ENCODE measurements at places on chromosomes 13 and 19.

GRCh38 chr13:74253161-74253560 is 119.0 kb upstream of the KLF12 start:
- DNase-seq = no peak

DNA sequence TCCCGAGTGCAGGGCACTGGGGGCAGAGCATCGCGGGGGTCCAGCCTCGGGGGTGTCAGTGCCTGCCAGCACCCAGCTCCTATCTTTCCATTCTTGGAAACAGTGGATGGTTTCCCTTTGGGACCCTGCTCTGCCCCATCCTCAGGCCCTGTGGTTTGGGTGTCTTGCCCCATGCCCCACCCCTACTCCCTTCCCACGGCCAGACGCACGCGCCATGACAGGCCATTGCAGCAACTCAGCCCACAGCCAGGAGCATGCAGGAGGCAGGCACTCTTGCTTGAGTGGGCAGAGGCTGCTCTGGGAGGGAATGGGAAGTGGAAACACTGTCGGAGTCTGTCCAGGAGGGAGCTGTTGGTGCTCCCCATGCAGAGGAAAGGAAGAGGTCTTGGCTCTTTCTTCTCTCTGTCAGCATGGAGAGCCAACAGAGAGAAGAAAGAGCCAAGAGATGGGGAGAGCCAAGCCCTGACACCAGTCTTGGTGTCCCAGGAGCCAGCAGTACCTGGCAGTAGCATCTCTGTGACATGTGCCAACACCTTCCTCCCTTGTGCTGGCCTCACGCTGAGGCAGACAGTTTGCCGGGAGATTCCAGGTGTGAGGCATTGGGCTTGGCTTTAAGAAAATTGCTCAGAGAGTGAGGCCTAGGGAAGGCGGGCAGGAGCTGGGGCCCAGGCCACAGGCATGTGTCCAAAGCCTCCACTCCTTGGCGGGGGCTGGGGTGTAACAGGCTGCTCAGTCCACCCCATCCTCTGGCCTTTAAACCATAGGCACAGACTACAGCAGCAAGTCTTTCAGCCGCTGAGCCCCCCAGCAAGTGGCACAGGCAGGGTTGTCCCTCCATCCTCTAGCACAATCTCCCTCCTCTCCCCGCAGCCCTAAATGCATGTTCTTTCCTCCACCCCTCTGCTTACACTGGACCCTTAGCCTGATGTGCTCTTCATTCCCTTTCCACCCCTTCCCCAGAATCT is 86.7 kb upstream of the UQCRFS1 start:
- DNase-seq = no peak

DNA sequence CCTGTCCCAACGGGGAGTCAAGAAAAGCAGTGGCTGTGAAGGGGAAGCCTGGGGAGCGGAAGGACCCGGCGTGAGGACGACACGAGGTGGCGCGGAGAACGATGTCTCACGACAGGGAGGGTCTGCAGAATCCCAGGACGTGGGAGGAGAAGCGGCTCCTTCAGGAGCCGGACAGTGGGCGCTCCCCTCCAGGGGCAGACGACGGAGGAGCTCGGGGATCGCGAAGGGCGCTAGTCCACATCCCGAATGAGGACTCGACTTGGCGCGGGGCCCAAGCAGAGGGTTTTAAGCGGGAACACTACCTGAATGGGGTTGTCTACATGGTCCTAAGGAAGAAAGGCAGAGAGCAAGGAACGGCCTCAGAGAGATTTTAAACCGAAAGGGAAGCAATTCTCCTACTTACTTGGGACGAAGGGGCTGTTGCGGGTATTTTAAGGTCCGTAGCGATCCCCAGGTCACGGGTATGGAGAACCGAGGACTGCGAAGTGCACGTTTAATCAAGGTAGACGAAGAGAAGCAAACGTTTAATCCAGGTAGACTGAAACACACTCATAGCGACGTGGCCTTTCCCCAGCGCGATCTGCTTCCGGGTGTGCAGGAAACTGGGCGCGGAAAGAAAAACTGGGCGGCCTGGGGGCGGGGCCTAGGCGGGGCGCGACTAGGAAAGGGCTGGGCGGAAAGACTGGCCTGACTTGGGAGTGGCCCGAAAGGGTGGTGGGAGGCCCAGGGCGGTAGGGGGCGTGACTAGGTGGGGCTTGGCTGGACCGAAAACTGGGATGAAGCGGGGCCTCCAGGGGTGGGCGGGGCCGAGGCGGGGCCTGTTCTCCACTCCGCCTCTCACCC is at the start of gene ZNF841:
ZNF841 (minus strand) TSS at position 594 of the 843 bp plus-strand sequence. CDS start 10,964 bp downstream, outside the sequence.
- DNase-seq = peak; percentile 96

DNA sequence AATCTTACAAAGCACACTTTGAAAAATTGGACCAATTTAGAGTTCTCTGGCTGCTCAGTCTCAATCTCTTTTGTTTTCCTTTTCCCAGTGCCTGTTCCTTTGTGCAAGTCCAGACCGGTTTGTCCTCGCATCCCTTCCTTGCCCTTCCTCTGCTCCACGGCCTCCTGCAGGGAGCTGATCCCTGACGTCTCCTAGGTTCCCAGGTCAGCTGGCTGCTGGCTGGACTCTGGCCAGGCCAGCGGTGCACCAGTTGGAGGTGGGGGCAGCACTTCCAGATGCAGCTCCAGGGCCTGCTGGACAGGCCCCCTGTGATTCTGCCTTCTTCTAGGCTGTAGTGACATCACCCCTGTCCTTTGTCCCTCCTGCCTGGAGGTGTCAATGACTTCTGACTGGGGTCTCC is 44.0 kb upstream of the KPNA3 start:
- DNase-seq = no peak

GRCh38 chr13:97639236-97639635 is 205.3 kb downstream of the RAP2A start:
- no peak for DNase-seq

GRCh38 chr13:59660582-59660981 is 503.1 kb downstream of the DIAPH3 start:
- no peak for DNase-seq

- no peak for DNase-seq
Measured at GRCh38 chr13:95698047-95698749, 21.3 kb downstream of the DNAJC3 start.

DNA sequence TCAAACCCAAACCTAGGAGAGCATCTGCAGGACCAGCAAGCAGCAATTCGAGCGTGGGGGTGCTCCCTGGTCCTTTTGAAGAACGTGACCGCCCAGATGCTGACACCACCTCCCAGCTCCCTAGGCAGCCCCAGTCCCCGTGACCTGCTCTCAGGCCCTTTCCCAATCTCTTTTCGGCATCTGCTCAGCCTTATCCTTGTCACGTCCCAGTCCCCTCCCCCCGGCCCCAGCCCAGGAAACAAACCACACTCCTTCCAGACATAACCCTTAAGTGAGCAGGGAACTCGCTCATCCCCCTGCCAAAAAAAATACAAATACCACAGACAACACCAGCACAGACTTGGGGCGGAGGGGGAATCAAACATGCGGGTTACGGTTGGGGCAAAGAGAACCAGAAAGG is 3.3 kb downstream of the MLLT1 start:
- peak; percentile 59 for DNase-seq

- no peak for DNase-seq
Measured at GRCh38 chr19:24098359-24098758, 11.4 kb downstream of the ZNF254 start.

DNA sequence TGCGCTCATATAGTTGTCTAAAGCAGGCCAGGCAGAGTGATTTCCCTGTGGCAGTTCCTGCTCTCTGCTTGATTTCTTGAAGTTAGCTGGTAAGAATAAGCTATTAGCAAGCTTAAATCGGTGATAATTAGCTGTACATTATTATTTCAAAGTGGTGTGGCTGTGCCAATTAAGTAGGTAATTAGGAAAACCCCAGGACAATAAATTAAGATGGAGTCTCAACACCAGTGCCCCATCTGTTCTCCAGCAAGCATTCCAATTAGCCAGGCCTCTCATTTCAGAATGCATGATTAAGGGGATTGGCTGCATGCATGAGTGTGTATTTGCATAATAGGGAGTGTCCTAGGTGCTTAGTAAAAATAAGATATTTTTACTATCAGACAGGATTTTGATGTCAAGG is 342.3 kb downstream of the GPC5 start:
- DNase-seq = no peak

GRCh38 chr13:69571606-69572323 is 535.9 kb upstream of the ATXN8OS start:
- DNase-seq = no peak

DNA sequence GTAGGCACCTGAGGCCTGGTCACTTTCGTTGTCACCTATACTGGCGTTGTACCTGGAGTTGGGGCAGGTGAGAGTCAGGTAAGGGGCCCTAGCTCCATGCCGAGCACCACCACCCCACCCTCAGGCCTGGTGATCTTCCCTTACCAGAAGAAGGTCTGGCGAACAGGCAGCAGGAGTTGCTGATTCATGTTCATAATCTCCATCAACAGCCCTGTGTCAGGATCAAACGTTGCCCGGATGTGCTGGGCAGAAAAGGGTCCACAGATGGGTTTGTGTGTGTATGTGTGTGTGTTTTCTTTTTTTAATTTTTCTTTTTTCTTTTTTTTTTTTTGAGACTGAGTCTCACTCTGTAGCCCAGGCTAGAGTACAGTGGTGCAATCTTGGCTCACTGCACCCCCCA is 14.3 kb downstream of the MAN2B1 start:
- peak; percentile 8 for DNase-seq

- no peak for DNase-seq
Measured at GRCh38 chr19:45027371-45027770, 11.5 kb upstream of the CLASRP start.

GRCh38 chr13:33577007-33577406 is 240.9 kb upstream of the RFC3 start:
- DNase-seq = no peak

- DNase-seq = no peak
Measured at GRCh38 chr19:15895876-15896430, 1.9 kb downstream of the CYP4F2 start.

- DNase-seq = no peak
Measured at GRCh38 chr13:95741584-95742563, 64.9 kb downstream of the DNAJC3 start.

DNA sequence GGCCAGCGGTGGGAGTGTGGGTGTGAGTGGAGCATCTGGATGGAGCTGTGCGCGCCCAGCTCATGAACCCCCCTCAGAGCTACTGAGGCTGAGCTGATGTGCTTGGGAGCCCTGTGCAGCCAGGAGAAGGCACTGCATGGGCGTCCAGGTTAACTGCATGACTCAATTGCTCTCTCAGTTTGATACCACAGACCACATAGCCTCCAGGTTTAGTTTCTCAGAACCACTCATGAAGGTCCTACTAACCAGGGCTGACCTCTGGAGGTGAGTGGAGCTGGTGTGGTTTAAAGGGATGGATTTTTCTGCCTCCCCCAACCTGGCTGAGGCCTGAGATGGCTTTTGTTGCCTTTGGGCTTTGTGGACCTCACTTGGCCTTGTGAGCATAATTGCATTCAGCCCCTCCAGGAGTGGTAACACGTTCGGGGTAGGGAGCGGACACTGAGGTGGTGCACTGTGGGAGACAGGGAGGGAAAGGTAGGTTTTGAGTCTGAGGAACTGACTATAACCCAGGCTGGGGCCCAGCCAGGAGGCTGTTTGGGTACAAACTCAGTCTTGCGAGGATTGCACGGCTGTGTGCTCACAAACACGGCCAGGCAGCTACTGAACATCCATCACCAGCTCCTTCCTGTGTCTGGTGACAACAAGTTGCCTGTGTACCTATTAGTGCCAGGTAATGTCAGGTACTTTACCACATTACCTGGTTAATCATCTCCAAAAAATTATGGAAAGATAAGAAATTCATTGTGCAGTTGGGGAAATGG is 97.5 kb downstream of the RGCC start:
- no peak for DNase-seq

GRCh38 chr19:6406401-6406800 is 13.4 kb upstream of the GTF2F1 start:
- DNase-seq = no peak

DNA sequence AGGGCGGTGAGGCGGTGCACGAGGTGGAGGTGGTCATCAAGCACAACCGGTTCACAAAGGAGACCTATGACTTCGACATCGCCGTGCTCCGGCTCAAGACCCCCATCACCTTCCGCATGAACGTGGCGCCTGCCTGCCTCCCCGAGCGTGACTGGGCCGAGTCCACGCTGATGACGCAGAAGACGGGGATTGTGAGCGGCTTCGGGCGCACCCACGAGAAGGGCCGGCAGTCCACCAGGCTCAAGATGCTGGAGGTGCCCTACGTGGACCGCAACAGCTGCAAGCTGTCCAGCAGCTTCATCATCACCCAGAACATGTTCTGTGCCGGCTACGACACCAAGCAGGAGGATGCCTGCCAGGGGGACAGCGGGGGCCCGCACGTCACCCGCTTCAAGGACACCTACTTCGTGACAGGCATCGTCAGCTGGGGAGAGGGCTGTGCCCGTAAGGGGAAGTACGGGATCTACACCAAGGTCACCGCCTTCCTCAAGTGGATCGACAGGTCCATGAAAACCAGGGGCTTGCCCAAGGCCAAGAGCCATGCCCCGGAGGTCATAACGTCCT is 9.4 kb upstream of the PROZ start:
- DNase-seq = no peak

DNA sequence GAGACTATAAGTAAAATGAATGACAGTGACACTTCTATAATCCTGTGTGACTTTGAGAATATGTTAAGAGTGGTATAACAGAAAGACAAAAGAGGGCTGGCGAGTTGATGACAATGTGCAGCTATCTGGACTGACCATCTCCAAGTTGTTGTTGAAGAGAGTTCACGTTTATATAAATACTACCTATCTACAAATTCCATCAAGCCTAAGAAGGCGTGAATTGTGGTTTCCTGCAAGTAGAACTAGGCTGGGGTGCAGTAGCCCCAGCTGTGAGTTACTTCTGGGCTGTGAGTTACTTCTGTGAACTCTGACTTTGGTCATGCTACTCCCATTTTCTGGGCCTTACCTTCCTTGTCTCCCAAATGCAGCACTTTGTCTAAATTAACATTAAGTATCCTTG is 561.0 kb downstream of the TBC1D4 start:
- DNase-seq = no peak

- peak; percentile 67 for DNase-seq
Measured at GRCh38 chr19:16325641-16326400, 1.2 kb downstream of the KLF2 start.

GRCh38 chr19:48110350-48110966 is at the start of gene PLA2G4C:
Gene PLA2G4C, minus strand, starts transcription at chr19:48110817. Its CDS starts 4,288 bp downstream, at chr19:48106529.
- peak; percentile 96 for DNase-seq

GRCh38 chr19:46985542-46986415 is 33.9 kb upstream of the NPAS1 start:
- DNase-seq = no peak
